ENCODE measurements at places on chromosomes 7 and 10. TPM values are rescaled to one million over a fixed set of nuclear protein-coding genes. Genes with fewer than 3 reads are reported as not detected.

SLC26A5 gene
- polyA plus RNA-seq, result 0.23 TPM

OR2A1 gene
- 0.08 TPM for polyA plus RNA-seq

DNA sequence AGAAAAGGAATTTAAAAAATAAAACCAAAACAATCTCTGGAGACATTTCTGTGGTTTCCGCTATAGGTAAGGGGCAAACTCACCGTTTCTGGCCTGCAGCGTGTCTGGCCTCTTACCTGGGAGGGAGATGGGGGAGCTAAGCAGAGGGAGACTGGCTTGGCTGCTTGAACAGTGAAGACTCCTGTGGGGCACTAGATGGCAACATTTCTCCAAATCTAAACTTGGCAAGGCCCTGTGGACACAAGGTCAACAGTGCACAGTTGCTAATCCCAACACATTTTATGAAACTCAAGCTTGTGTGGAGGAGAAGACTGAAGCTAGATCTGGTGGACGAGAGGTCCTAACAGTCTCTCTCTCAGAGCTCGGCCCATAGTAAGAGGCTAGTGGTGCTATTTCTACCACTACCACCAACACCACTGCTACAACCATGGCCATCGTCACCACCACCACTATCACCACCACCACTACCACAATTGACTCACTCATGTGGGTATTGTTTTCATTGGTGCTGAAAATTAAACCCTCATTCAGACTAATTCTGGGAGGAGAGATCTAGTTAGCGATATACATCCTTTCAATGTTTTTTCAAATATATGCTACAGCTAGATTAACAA lies 28.4 kb upstream of the CDHR3 start:
- DNase-seq, result no peak
- no peaks in the 10 kb centered on the region for H3K36me3 ChIP-seq
- peak overlapping the region; percentile 63 for H3K27ac ChIP-seq
- H3K4me1 ChIP-seq, result peaks cover 10% of the 10 kb centered on the region
- no peak overlapping the region for H3K4me3 ChIP-seq
- H3K27me3 ChIP-seq, result no peaks in the 10 kb centered on the region

GRCh38 chr7:93562106-93562505 lies 12.4 kb downstream of the CALCR start:
- no peak for DNase-seq
- H3K27me3 ChIP-seq, result peaks cover 4% of the 10 kb centered on the region
- H3K4me1 ChIP-seq, result no peaks in the 10 kb centered on the region
- no peak overlapping the region for H3K4me3 ChIP-seq

GRCh38 chr10:17068953-17069352 lies 60.7 kb downstream of the CUBN start:
- H3K4me1 ChIP-seq, result no peaks in the 10 kb centered on the region
- no peaks in the 10 kb centered on the region for H3K27me3 ChIP-seq
- H3K27ac ChIP-seq, result no peak overlapping the region
- no peaks in the 10 kb centered on the region for H3K36me3 ChIP-seq

DNA sequence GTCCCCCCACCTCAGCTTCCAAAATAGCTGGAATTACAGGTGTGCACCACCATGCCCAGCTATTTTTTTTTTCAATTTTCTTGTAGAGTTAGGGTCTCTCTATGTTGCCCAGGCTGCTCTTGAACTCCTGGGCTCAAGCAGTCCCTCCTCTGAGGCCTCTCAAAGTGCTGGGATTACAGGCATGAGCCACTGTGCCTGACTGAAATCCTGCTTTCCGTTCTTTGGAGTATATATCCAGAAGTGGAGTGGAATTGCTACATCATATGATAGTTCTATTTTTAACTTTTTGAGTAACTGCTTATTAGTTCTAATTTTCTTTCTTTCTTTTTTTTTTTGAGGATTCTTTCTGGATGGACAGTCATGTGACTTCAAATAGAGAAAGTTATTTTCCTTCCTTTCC lies 62.9 kb upstream of the ZMIZ2 start:
- H3K36me3 ChIP-seq, result peaks cover 14% of the 10 kb centered on the region
- no peaks in the 10 kb centered on the region for H3K4me1 ChIP-seq
- H3K27me3 ChIP-seq, result no peaks in the 10 kb centered on the region

GRCh38 chr10:10956681-10957542 lies 60.8 kb upstream of the CELF2 start:
- no peak overlapping the region for H3K27ac ChIP-seq
- H3K36me3 ChIP-seq, result no peaks in the 10 kb centered on the region
- H3K4me3 ChIP-seq, result no peak overlapping the region
- H3K4me1 ChIP-seq, result no peaks in the 10 kb centered on the region
- no peak for DNase-seq
- no peaks in the 10 kb centered on the region for H3K27me3 ChIP-seq
